ENCODE measurements at places on chromosomes 12 and 14.

GRCh38 chr14:88792473-88793258, at the start of gene EML5:
Gene EML5, minus strand, starts transcription at chr14:88792953. Its CDS starts 450 bp downstream, at chr14:88792503.
- DNase-seq: peak; percentile 69

- DNase-seq: no peak
These were observed 20.4 kb upstream of the TMEM229B start for GRCh38 chr14:67508956-67509355.

GRCh38 chr14:103008768-103009357, 48.5 kb downstream of the CDC42BPB start:
- peak; percentile 35 for DNase-seq

GRCh38 chr12:2959192-2959504, at the start of gene TEAD4:
Gene TEAD4, plus strand, starts transcription at chr12:2959397.
- peak; percentile 58 for DNase-seq

DNA sequence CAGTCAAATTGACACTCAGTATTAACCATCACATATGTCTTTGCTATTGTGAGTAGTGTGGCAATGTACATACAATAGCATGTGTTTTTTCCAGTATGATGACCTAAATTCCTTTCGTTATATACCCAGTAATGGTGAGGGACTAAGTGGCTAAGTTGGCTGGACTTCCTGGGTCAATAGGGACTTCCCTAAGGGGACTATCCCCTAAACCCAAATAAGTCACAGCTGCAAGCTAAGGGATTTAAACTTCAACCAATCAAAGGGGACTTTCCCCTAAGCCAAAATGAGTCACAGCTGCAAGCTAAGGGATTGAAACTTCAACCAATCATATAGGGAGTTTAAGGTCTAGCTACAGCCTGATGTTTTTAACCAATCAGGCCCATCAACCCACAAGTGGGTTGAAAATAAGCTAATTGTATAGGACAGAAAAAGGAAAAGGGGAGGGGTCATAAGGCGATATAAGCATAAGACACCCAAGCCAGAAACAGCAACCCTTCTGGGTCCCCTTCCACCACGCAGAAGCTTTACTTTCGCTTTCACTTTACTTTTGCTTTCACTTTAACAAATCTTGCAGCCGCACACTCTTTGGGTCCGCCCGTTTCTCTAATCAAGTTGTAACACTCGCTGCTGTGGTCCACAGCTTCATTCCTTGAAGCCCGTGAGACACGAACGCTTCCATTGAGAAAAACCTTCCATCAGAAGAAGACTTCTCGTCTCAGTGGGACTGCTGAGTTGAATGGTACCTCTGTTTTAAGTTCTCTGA, 404.4 kb downstream of the FLRT2 start:
- DNase-seq: no peak

DNA sequence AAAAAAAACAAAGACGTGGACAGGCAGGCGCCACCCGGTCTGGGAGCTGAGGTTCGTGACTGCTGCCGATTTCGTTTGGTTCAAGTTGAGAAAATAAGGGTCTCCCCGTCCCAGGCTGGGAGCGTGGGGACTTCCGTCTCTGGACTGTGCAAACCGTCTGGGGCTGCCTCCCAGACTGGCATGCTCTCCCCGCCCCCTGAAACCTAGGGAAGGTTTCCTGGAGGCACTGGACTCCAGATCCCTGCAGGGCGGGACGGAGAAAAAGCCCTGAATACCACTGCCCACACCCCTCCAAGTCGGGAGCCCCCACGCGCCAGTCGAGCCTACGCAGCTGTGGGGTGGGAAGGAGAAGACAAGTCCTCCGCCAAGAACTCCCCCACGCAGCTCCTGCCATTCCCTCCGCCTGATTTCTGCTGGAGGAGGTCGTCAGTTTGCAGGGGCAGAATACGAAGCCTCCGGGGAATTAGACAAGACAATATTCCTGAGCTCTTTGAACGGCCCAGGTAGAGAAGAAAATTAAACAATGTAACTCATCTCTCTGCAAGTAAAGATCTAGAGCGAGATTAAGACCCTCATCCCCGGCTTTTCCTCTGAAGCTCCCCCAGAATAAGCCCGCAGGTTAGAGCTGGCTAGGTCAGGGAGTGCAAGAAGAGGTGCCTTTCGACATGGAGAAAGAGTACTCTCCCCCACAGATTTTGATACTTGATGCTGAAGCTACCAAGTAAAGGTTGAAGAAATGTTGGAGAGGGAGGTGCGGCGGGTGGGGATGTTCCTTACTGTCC, 10.4 kb upstream of the HOXC13 start:
- DNase-seq: no peak

DNA sequence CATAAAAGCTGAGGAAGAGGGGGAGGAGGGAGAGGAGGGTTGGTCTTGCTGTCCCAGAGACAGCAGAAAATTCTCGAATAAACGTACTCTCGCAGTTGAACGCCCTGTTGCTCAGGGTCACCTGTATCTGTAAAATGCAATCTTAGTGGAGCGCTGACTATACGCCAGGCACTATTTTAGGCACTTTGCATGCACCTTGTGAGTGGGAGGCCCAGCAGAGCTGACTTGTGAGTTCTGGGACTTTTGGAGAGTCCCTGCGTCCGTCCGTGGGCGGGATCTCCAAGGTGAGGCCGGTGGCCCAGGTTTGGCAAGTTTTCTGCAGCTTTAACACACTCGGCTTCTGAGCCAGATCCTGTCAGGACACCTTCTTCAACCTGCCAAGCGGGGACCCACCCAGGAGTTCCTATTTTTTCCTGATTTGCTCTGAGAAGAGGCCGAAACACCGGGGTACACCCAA, 32.5 kb upstream of the PLEKHG6 start:
- DNase-seq: no peak

GRCh38 chr12:68157380-68157779, 2.2 kb downstream of the IFNG start:
- DNase-seq: no peak

GRCh38 chr14:30085943-30086342, 158.3 kb upstream of the PRKD1 start:
- no peak for DNase-seq

GRCh38 chr12:43325786-43326185, 226.2 kb downstream of the ADAMTS20 start:
- no peak for DNase-seq

GRCh38 chr14:60662982-60663381, 13.7 kb upstream of the SIX1 start:
- DNase-seq: no peak

DNA sequence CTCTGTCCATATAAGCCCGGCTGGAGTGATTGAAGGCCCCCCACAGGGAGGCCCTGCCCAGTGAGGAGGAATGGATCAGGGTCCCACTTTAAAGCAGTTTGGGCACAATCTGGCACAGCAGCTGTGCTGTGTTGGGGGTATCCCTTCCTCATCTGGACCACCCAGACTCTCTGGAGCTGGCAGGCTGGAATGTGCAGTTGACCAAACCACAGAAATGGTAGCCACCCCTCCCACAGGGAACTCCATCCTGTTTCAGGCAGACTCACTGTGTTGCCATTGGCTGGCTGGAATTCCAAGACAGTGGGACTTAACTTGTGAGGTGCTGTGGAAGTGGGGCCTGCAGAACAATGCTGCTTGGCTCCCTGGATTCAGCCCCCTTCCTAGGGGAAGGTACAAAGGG, 53.5 kb upstream of the YARS2 start:
- no peak for DNase-seq

DNA sequence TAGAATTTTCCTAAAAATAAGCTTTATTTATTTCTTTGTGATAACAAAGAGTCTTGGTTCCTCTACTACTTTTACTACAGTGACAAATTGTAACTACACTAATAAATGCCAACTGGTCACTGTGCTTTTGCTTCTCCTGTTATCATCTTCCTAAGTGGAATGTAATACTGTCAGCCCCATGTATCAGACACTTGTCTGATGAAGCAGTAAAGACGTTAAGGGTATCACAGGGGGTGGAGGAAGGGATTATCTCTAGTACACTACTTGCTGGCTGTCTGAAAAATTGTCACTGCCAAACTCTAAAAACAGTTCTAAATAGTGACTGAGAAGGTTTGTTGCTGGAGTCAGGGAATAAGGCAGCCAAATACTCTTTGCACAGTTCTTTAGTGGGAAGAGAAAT, 11.3 kb downstream of the ASB8 start:
- DNase-seq: no peak

- DNase-seq: no peak
These were observed 239.2 kb downstream of the BCL11B start for GRCh38 chr14:99032759-99033158.

All from NCI-H510A (cell line).